ENCODE measurements at places on chromosomes 7 and 10.

GRCh38 chr7:102230593-102230992, 56.1 kb upstream of the SH2B2 start:
- no peak for DNase-seq

DNA sequence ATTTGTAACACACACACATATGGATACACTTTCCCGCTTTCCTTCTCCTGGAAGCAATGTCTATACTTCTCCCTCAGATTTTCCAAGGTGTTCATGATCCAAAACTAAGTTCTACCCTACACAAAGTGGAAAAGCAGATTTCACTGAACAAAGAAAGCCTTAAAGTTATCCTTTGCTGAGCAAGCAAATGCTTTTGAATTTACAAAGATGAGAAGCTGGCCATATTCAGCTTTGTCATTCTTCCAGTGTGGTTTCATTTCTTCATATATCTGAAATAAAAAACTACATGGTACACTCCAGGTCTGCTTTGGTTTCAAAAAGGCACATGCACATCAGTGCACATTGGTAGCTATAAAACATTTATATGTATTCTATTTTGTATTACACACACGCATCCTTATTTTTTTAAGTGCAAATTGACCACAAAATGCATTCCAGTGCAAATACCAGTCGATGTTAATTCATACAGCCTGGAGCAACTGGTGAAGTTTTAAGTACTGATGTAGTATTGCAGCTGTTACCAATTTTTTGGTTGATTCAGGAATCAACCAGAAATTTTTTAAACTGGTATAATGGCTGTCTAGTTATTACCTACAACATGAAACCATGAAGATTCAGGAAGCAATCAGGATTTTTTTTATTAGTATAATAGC, 65.5 kb upstream of the SRPK2 start:
- DNase-seq = no peak

DNA sequence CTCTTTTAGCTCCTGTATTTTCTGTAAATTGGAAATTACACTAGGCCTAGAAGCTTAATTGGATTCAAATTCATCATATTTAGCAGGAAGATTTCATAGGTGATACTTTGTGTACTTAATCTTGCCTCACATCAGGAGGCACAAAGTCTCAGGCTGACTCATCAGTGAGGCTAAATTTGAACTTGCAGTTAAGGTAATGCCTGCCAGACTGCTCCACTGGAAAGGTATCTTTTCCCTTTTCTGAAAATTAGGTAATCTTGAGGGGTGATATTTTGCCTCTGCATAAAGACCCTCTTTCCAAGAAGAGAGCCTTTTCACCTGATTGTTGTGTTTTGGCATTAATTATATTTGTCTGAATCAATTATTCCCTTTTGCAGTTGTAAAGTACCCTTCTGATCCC, 14.6 kb downstream of the PPIA start:
- peak; percentile 59 for DNase-seq

- DNase-seq = peak; percentile 92
Observed at GRCh38 chr10:75408911-75409885, 7.6 kb upstream of the ZNF503 start.

DNA sequence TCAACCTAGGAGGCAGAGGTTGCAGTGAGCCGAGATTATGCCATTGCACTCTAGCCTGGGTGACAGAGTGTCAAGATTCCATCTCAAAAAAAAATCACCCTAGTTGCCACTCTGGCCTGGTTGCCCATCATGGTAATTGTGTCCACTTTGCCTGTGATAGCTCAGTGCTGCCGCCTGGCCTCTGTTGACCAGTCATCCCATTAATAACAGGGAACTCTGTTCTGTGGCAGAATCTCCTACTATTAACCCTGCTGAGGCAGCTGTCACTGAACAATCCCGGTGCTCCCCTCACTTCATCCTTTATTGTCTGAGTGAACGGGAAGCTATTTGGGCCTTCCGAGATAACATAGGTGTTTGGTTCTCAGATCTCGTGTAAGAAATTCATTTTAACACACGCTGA, 14.6 kb downstream of the ZNF3 start:
- no peak for DNase-seq

GRCh38 chr7:50216626-50217025, 87.9 kb upstream of the IKZF1 start:
- DNase-seq = no peak

DNA sequence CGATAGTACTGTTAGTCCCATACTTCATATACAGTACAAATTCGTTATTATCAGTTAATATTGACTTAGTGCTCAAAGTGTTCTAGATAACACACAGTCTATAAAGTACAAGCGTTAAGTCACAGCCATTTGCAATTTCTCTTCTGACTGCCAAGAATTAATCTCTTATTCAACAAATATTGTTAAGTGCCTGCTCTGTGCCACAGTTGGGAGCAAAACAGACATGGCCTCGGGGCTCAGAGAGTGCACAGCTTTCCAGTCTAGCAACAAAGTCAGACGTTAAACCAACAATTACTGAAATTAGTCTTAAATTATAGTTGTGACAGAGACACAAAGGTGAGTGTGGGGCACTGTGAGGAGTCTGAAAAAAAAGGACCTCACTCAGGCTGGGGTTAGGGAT, 113.0 kb upstream of the DPP6 start:
- DNase-seq = no peak

DNA sequence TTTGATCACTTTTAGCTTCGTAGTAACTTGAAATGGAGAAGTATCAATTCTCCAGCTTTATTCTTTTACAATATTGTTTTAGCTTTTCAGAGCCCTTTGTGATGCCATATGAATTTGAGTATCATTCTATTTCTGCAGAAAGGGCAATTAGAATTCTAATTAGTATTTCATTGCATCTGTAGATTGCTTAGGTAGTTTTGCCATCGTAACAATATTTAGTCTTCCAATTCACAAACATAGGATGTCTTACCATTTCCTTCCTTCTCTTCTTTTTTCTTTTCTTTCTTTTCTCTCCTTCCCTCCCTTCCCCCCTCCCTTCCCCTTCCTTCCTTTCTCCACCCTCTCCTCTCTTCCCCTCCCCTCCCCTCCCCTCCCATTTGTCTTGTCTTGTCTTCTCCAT, 105.0 kb downstream of the MAPK8 start:
- no peak for DNase-seq

DNA sequence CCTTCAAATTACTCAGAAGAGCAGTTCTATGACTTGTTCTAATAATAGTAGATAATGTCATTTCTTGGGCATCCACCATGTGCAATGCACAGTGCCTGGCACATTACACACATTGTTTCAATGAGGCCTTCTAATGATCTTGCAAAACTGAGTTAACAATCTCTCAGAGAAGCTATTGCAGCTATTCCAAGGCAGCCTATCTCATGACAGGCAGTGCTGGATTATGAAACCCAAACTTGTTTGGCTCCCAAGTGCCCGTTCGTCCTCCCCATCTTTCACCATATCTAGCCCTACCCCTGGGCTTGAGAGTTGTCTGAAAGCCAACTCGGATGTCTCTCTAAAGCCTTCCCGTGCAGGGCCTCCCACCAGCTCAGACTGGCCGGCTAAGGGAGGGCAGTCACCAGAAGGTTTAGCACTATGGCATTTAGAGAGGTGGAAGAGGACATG, 405.1 kb downstream of the PLXNA4 start:
- DNase-seq = no peak

DNA sequence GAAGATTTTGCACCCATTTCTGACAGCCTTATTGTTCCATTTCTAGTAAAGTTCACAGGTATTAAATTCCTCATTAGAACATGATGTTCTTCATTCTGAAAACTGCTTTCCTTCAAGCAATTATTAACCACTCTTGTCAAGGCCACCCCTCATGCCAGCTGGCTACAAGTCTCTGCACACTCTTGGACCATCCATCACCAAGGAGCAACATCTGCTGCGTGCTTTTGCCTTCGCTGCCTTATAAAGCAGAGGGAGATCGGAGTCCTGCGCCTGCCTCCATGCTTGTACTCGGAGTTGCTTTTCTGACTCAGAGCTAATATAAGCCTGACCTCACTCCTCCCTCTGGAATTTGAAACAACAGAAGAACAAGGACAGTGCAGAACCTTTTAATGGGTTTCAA, 529.9 kb upstream of the DPP6 start:
- DNase-seq = no peak

DNA sequence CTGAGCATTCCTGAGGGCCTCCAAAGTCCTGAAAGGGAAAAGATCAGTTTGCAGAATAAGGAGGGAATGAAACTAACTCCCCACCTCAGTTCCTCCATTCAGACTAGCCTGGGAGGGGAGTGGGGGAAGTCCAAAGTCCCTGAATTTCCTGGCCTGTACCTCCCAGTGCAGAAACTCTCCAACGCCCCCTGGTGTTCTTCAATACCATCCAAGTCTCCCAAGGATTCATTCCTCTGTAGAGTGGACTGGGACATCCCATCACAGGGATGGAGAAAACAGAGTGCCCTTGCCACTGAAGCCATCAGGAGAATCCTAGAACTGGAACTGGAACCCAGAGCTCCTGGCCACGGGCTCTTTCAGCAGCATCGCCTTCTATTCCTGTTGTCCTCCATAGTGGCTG, 1.6 kb upstream of the COL13A1 start:
- peak; percentile 63 for DNase-seq

GRCh38 chr7:110257673-110258072, 833.3 kb upstream of the LRRN3 start:
- DNase-seq = no peak

DNA sequence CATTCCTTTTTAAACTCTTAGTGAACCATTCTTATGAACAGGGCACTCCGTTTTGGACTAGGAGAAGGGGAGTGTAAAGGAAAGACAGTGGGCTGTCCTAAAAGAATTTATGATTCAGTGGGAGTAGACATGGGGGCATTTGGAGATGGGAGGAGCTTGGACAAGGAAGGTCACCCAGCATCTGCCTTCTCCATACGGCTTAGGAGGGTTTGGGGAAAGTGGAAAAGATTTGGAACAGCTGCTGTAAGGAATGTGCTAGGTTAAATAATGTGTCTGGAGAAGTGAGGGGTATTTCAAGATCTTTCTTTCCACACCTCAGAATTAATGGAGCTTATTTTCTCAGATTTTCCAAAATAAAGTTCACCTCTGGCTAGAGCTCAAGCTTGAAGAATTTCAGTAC, 24.0 kb downstream of the SLC35G1 start:
- no peak for DNase-seq

DNA sequence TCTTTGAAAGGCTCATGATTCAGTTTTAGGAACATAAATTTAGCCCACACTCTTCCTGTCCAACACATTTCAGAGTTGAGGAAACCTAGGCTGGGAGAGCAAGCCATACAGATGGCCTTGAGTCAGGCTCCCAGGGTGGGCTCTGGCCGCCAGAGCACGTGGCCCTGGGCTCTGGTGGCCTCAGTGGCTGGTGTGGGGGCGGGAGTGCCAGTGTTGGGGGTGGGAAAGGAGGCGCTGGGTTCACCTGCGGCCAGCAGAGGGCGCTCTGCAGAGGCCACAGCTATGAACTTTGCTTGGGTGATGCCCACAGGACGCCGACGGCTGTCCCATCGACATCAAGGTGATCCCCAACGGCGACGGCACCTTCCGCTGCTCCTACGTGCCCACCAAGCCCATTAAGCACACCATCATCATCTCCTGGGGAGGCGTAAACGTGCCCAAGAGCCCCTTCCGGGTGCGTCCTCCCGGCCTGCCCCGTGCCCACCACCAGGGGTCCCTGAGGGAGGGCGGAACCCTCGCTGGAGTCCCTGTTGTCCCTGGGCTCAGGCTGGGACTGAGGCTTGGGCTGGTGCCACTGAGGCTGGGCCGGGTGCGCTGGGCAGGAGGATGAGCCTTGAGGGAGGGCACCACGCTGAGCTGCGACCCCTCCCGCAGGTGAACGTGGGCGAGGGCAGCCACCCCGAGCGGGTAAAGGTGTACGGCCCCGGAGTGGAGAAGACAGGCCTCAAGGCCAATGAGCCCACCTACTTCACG, 11.9 kb downstream of the FLNC start:
- peak; percentile 65 for DNase-seq

- no peak for DNase-seq
Observed at GRCh38 chr7:1733908-1734730, 64.0 kb downstream of the ELFN1 start.

- no peak for DNase-seq
Observed at GRCh38 chr7:19066170-19066569, 51.3 kb downstream of the TWIST1 start.

- DNase-seq = no peak
Observed at GRCh38 chr10:44575601-44576380, 190.9 kb upstream of the CXCL12 start.

GRCh38 chr7:105448181-105448580, 59.5 kb upstream of the SRPK2 start:
- DNase-seq = no peak

DNA sequence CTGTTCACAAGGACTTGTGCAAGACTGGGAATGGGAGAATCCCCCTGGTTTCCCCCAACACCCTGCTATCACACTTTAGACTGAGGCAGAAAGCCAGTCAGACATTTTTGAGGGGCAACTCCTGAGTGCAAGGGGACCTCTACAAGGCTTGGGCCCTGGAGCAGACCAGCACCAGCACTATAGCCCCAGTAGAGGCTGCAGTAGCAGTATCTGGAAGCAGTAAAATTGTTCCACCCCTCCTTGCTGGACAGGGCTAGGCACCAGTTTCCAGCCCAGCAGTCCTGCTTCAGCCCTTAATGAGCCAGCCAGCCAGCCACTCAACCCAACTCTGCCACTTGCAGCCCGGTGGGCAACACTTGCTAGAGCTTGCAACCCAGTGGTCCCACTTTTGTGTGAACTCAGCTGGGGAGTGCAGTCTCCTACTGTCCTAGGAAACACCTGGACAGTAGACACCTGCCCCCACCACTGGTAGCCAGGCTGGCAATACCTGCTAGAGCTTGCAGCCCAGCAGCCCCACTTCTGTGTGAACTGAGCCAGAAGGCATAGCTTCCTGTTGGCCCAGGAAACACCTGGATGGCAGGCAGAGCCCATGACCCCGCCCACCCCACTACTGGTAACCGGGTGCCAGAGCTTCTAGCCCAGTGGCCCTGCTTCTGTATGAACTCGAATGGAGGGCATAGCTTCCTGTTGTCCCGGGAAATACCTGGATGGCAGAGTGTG, 65.0 kb downstream of the FBXL13 start:
- no peak for DNase-seq

DNA sequence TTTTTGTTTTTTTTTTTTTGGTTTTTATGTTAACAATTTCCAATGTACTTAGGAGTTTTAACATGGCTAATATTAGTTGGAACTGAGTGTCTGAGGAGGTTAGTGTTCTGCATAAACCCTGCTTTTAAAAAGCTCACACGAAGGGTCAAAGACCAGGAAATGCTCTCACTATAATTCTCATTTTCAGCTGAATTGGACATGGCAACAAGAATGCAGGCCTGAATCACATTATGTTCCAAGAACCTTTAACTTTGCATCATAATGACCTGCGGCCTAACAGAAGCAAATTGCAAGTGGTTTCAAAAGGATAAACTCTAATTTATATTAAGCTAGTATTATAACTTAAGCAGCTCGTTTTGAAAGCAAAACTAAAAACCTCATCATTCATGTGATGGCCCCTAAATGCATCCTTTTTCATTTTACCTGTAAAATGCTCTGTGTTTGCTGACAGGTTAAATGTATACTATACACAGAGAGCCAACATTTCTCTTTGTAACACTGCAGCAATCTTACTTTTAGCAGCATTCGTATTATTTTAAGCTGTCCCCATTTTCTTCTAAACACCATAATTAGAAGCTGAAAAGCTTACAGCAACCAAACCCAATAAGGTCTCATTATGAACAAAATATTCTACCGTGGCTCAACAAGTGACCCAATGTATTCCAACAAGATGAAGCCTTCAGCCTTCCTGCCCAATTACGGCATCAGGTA, 242.8 kb upstream of the SP4 start:
- no peak for DNase-seq

GRCh38 chr10:93235686-93236085, 162.0 kb downstream of the CYP26A1 start:
- peak; percentile 8 for DNase-seq

- no peak for DNase-seq
Observed at GRCh38 chr10:6045314-6045848, 16.8 kb downstream of the IL2RA start.

GRCh38 chr10:101386659-101387259, 32.8 kb downstream of the BTRC start:
- DNase-seq = no peak

Measured in small intestine (tissue), 16 donors.